ENCODE measurements at places on chromosomes 7 and 10. TPM values are rescaled to one million over a fixed set of nuclear protein-coding genes. Genes with fewer than 3 reads are reported as not detected.

DNA sequence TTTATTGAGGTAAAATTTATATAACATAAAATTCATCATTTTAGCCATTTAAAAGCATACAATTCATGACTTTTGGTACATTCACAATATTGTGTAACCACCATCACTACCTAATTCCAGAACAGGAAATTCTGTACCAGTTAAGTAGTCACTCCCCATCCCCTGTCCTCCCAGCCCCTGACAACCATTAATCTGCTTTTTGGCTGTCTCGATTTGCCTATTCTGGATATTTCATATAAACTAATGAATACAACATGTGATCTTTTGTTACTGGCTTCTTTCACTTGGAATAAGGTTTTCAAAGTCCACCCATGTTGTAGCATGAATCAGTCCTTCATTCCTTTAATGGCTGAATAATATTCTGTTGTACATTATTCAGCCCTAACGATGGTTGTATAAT lies 115.6 kb upstream of the KLF14 start:
- no peak for DNase-seq

Gene CPN1
- not detected for total RNA-seq

DNA sequence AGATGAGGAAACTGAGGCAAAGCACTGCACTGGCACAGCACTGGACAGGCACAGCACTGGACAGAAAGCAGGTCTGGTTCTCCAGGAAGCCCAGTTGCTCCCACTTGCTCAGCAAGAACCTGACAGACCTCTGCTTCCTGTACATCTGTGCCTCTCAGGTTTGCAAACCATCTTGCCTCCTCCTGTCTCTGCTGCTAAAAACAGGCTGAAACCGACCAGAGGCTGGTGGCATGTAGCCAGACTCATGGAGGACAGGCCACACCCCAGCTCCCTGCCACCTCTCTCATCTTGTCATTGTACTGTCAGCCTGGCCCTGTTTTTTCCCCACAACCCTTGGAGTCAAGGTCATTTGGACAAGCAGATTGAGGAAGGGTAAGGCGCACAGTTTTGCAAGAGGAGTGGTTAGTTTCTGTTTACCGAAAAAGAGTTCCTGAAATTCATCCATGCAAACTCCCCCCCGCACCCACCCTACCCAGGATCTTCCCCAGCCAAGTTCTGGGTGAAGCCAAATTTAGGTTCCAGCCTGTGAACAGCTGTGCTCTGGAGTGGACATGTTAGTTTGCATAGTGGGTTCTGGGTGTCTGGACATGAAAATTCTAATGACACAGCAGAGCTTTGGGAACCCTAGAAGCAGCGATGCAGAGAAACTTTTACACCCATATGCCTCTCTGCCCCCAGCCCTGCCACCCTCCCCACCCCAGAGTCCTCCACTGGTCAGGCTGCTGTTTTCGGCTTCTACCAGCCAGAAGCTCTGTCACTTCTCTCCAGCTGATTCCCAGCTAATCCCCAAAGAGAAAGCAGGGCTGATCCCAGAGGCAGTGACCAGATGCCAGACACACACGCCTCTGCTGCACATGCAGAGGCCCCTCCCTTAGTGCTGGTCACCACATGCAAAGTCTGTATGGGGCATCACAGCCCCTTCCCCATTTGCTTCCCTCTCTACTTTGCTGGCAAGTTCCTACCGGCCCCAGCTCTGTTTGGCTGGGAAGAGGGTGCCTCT lies 8.5 kb upstream of the C10orf105 start:
- DNase-seq = peak; percentile 72

DNA sequence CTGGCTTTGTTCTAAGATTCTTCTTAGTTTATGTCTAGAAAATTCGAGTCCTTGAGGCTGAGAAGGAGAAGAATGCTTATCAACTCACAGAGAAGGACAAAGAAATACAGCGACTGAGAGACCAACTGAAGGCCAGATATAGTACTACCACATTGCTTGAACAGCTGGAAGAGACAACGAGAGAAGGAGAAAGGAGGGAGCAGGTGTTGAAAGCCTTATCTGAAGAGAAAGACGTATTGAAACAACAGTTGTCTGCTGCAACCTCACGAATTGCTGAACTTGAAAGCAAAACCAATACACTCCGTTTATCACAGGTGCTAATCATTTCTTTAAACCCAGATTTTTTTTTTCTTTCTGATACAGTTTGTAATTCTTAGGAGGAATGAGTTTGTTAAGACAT lies 6.7 kb downstream of the CEP55 start:
- no peak for DNase-seq

DNA sequence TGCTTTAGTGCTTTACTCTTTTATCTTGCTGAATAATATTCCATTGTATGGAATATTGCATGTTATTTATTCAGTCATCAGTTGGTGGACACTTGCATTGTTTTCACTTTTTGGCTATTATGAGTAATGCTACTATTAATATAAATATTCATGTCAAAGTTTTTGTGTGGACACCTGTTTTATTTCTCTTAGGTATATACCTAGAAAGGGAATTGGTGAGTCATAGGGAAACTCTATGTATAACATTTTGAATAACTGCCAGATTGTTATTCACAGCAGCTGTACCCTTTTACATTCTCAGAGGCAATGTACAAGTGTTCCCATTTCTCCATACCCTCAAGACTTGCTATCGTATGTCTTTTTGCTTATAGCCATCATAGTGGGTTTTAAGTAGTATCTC lies 268.7 kb downstream of the SEMA3A start:
- DNase-seq = no peak

Gene TIAL1
- total RNA-seq = 110 TPM

Gene TMED4
- 171 TPM for total RNA-seq

DNA sequence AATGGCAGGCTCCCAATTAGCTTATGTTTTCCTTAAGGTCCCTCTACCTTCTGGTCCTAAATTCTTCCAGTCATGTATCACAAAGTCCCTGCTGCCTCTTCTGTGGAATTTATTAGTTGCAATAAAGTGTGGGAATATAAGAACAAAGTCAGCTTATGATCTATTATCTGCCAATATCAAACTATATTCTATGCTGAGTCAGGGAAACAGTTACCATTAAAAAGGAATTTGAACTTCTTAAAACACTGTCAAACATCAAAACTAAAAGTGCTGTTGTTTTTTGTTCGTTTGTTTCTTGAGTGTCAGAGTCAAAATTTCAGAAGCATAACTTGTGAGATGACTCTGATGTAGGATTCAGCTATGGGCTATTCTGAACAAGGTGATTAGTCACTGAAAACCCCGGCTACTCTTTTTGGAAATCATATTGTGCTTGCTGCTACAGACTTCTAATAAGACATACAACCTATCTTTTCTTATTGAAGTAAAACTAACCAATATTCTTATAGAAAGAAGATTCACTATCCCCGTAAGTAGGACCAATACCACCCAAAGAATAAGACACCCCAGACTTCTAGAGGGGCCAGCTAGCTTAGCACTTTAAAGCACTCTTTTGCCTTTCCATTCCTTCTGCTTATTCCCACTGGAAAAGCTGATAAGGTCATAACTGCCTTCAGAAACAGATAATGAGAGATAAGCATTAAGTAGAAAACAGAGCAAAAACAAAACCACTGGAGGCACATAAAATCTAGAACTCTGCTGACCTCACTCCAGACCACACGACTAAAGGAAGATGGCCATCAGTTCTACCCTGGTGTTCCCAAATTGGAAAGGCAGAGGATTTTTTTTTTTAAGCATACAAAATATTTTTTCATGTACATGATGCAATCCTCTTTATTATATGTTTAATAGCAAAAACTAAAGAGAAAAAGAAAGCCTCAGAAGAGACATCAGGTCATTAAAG lies 370.6 kb downstream of the PARD3 start:
- no peak for DNase-seq

DNA sequence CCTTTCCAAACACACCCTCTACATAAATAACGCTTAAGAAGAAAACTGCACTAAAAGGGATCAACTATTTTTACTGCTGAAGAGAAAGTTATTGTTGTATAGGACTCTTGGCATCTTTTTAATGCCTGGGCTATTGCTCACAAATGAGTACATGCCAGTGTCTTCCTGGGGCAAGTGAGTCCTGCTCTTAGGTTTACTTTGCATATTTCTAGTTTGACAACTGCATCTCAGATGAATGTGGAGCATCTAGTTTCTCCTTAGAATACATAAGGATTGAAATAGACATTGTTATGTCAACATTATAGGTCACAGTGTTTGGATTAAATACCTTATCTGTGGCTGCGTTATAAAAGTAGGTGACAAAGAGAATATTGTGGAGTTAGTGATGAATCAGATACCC lies 44.5 kb downstream of the PSMC2 start:
- DNase-seq = no peak

DNA sequence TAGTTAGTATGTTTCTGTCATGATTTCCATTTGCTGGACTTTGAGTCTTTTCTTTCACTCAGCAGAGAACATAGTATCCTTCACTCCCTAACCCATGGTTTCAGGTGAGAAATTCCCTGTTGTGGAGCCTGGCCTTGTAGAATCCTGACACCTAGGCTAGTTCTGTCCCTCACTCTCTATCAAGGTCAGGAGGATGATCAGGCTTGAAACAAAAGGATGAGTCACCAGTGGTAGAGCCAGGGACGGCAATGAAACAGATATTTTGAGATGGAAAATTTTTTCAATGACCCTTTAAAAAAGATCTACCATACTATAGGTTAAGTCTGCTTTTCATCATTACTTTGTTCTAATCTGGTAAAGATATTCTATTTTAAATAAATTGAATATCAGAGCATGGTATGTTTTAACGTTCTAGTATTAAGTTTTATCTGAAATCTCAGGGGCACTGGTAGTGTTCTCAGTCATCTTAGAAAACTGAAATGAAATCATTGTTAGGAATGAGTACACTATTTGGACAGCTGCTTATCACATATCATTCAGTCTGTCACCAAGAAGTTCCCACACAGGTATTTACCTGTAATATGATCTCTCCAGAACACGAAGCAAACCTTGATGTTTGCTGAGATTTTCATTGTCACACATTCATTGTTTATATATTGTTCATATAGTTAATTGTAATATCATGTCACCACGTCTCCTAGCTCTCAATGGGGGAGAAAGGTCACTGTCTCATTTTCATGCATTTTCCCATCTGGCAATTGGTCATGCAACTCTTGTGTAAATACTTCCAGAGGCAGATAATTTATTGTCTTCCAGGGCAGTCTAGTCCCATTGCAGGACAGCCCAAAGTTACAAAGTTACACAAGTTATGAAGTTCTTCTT lies 299.9 kb upstream of the LRRTM3 start:
- DNase-seq = no peak

DNA sequence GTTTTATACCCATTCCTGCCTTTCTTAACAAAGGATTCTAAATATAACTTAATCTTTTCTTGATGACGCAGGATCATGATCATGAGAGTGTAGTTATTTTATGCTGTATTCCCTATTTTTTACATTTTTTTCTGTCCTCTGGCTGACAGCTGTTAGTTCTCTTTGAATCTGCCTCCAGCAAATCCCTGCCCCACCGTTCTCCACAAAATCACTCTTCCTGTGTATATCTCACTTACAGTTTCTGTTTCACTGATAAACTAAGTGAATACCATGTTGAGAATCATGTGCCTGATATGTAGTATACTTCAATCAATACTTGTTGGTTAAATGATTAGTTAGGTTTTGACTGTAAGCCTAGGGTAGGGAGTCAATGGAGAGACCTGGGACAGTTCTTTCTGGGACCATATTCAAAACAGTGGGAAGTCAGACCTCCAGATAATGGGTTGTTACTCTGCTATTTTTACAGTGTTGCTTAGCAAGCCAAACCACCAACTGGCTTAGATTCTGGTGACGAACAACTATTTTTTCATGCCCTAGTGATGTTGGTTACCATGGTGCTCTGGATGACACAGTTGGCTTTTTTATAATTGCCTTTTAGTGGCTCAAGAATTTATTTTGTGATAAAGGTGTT lies 12.8 kb downstream of the CNNM1 start:
- no peak for DNase-seq

GRCh38 chr7:111184987-111185386 lies 94.1 kb downstream of the LRRN3 start:
- DNase-seq = no peak

- DNase-seq = no peak
Observed at GRCh38 chr7:91343420-91343960, 79.3 kb downstream of the FZD1 start.

DNA sequence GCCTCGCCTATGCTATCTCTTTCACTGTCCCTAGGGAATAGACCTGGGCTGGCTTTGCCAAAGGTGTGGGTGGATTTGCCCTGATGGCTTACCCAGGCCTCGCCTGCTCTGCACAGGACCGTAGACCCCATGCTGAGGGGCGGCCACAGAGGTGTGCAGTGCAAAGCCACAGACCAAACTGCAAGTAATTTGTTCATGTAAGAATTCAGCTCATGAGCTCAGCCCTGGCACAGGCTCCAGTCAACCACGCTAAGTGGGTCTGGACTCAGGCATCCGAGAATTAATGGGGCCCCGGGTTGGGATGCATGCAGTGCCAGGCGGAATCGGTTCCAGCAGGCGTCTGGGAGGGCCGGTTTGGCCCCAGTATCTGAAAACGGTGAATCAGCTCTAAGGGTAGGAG lies 445.2 kb downstream of the DNAJB6 start:
- no peak for DNase-seq

Gene TAS2R41
- 1.3 TPM for total RNA-seq
